ENCODE measurements at places on chromosomes 5 and 9. TPM values are rescaled to one million over a fixed set of nuclear protein-coding genes. Genes with fewer than 3 reads are reported as not detected.

- no peaks in the 10 kb centered on the region for H3K36me3 ChIP-seq
- H3K4me1 ChIP-seq: no peaks in the 10 kb centered on the region
- H3K27me3 ChIP-seq: peaks cover 4% of the 10 kb centered on the region
- H3K27ac ChIP-seq: no peak overlapping the region
- no peak for DNase-seq
Measured at GRCh38 chr5:76971511-76971910, 18.7 kb downstream of the CRHBP start.

- no peak for DNase-seq
- peaks cover 2% of the 10 kb centered on the region for H3K36me3 ChIP-seq
- H3K4me1 ChIP-seq: no peaks in the 10 kb centered on the region
- H3K27me3 ChIP-seq: no peaks in the 10 kb centered on the region
- no peak overlapping the region for H3K4me3 ChIP-seq
Measured at GRCh38 chr5:109354761-109355160, 55.0 kb downstream of the PJA2 start.

GRCh38 chr9:14327036-14327435 lies 13.1 kb upstream of the NFIB start:
- H3K4me3 ChIP-seq: no peak overlapping the region
- DNase-seq: no peak
- H3K27me3 ChIP-seq: no peaks in the 10 kb centered on the region
- H3K36me3 ChIP-seq: no peaks in the 10 kb centered on the region
- no peak overlapping the region for H3K27ac ChIP-seq
- H3K4me1 ChIP-seq: no peaks in the 10 kb centered on the region

Gene SLC35D2
- 23.7 TPM for total RNA-seq

DNA sequence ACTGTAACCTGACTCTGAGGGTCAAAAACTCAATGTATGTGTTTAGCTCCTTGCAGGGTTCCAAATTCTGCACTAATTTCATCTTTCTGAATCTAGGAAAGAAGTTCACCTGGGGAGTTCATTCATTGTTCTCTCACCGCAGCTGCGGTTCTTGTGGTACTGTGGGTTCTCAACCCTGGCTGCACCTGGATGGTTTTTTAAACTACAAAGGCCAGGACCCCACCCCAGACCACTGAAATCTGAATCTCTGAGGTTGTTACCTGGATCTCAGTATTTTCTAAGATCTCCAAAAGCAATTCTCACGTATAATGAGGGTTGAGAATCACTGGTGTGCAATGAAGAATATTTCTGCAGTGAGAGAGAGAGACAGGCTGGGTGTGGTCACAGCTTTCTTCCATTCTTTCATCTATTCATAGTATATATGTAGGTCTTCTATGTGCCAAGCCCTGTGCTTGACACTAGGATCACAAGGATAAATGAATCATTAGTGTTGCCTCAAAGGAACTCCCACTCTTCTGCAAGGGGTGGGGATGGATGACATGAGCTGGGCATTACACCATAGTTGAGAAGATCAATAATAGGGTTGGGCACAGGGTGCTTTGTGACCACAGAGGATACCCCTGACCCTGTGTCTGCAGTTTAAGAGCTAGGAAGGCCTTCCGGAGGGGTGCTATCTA lies 109.8 kb downstream of the GALNT10 start:
- H3K36me3 ChIP-seq: no peaks in the 10 kb centered on the region
- peaks cover 7% of the 10 kb centered on the region for H3K4me1 ChIP-seq
- no peak overlapping the region for H3K4me3 ChIP-seq
- no peak overlapping the region for H3K27ac ChIP-seq

Data from Panc1 (cell line).